Stimulated activated CD8-positive, alpha-beta memory T cell treated with anti-CD3 and anti-CD28 coated beads, Interleukin-4, amount 100 ng/mL, for 4 hours (primary cell): ENCODE measurements at places on chromosomes 4 and X.

DNA sequence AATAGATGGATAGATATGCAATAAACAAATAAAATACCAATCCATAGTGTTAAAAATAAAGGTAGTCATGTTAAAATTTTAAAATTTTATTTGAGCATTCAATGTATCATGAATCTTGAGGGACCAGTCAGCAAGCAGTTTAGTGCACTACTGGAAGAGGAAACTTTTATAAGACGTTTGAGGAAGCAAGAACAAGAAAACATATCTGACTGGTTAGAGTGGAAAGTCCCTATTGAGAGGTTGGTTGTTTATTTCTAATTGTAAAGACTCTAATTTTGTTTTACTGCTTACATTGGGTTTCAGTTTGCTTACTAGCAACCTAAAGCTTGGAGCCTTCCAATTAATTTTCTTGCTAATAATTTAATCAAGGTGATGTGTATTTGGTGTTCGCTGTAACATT lies 786.2 kb downstream of the RAB28 start:
- no peak for DNase-seq

DNA sequence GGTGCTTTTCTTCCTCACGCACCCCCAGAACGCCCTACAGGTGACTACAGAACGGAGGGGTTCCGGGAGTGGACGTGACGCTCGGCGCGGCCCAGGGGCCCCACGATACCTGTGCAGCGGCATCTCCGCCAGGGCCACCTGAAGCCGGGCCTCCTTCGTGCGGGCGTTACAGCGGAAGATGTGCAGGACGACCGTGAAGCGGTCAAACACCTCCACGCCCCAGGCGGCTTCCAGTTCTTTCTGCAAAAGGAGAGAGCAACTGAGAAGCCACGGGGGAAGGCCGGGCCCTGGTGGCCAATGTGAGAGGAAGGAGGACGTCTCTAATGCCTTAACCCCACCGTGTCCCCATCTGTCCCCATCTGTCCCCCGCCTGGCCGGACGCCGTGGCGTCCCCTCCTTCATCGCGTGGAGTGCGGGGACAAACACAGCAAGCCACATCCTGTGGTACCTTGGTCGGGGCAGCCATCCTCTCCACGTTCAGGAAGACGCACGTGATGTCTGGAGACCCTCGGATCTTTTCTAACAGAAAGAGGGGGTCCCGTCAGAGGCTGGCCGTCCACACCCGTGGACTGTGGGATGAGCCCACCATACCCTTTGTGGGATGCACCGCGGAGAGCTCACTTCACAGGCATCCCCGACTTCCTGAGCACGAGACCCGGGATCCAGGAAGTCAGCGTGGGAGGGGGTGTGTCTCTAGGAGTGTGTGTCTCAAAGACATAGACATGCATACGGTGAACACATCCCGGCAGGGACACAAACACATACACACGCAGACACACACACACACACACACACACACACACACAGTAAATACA lies 3.6 kb downstream of the GTPBP6 start:
- DNase-seq, result no peak

DNA sequence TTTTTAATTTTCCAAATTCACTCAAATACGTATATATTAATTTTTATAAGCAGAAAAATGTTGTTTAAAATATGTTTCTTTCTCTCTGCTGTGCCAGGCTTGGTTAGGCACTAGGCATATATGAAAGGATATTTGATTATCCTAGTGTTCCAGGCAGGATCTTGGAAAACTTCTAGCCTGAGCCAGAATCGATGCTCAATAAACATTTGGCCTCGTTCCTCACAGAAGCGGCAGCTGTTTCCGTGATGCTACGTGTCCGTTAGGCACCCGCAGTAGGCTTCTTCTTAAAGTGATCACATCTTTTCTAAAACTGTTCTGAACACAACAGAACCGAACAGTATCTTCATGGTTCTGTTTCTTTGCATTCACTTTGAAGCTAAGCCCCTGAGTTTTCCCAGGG lies 50.1 kb upstream of the CRMP1 start:
- no peak for DNase-seq

DNA sequence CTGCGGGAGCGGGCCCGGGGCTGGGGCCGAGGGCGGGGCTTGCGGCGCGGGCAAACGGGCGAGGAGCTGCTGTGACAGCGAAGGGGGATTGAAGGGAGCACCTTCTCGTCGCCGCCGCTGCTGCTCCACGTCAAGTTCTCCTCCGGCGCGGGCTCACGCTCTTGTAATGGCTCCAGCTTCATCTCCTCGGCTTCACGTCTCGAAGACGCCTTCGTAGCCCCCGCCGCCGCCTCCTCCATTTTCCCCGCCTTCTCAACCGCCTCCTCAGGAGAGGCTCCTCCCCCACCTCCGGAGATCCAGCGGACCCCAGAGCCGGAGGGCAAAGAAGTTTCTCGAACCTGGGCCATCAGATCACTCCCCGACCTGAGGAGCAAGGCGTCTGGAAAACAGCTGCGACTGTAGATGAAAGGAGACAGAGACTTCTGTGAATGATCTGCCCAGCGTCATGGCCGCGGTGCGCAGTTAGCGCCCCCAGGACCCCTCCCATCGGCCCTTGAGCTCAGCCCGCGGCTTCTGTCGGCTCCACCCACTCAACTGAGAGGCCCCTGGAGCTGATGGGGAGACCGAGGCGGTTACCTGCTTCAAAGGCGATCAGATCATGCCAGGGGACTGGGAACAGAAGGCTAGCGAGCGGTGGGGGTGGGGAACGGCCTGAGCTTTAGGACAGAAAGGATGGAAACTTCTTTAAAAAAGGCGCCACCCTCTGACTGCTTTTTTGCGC lies 895 bp downstream of the USP51 start:
- peak; percentile 42 for DNase-seq

- no peak for DNase-seq
These were observed 8.1 kb downstream of the ETDB start for GRCh38 chrX:135112096-135112729.

DNA sequence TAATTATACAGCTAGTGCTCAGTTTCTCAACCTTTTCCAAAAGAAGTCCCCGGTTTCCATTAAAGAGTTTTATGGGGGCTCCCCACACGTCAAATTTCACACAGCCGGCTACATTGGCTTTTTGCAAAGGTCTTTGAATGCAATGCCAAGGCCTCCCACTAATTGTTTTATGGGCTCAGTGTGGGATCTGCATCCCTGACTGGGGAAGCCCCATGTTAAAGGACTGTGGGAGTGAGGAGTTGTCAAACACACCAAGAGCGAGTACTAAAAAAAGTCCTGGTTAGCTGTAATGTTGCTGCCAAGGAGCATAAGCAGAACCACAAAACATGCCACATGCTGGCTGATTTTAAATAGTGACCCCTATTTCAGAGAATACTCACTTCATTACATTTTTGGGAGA lies 162.6 kb downstream of the BMPR1B start:
- DNase-seq, result no peak

DNA sequence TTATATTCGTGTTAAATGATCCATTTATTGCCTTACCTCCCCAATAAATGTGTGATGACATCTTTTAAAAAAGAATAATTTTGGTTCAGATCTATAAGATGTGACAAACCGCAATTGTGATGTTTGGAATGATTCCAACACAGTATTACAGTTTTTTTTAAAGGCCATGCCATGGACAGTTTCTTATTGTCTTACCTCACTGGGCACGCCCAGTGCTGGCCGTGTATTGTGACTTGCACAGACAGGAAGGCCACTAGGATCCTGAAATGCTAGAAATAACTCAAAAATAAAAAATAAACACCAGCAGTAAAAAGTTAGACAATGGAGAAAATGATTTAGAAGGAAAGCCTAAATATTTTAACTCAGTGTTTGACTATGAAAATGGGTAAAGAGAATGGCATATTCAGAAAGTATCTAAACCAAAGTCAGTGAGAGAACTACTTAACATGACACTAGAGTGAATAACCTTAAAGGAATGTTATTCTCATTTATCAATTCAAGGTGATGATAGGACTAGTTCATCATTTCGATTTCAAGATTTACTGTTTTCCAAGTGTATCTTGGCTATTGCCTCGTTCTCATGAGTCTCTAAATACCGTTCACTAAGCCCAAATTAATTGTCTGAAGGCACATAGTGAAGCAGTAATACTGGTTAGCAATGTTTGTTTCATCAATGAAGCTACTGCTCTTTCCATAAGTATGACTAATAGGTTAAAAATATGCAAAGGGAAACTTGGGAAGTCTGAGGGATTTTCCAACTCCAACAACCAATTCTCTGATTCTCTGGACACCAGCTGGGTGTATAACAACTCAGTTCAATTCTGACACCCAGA lies 46.1 kb upstream of the VEGFC start:
- DNase-seq, result no peak

DNA sequence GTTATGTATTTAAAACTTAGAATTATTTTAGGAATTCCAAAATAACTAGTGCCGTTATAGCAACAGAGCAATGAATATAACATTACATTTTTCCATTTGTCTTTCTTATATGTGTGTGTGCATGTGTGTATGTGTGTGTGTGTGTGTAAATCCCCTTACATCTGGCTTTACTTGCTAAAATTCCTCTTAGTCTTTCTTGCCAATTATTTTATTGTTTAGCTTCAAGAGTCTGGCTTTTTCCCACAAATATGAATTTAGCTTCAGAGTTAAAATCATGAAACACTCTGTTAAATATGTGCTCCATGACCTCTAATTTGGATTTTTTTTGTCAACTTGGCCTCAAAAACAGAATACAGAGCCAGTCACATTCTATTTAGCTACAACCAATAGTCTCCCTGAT lies 18.9 kb downstream of the FGF13 start:
- no peak for DNase-seq

GRCh38 chrX:153411255-153411987 lies at the start of gene ZFP92:
ZFP92 (plus strand) TSS chrX:153411472; CDS start chrX:153418323, 6,851 bp downstream.
- no peak for DNase-seq

DNA sequence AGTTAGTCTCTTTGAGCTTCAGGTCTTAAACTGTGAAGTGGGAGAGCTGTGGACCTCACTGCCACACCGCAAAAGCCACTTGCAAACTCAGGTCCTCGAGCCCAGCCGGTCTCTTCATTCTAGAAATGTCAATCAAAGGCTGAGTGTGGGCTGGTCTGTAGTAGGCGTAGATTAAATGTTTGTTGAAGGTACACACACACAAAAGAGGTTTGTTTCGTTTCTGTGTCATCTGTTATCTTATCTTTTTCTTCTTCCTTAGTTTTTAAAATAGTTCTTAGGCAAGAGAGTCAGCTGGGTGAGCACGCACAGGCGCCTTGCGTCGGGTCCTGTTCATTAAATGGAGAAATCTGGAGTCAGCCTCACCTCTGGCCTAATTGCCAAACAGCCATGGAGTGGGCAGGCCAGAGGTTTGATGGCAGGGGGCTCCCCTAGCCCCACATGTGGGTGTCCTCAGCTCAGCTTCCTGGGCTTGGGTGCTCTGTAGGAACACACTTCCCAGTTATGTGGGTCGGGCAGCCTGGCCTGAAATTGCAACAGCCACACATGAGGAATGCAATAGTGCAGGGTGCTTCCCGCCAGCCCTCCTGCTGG lies 836 bp upstream of the PSAPL1 start:
- no peak for DNase-seq

GRCh38 chr4:13635286-13635799 lies 7.8 kb upstream of the BOD1L1 start:
- DNase-seq, result no peak

- no peak for DNase-seq
These were observed 41.1 kb upstream of the ACSL4 start for GRCh38 chrX:109774136-109774535.
